NCI-H82 (cell line): ENCODE measurements at places on chromosomes 1 and 21.

DNA sequence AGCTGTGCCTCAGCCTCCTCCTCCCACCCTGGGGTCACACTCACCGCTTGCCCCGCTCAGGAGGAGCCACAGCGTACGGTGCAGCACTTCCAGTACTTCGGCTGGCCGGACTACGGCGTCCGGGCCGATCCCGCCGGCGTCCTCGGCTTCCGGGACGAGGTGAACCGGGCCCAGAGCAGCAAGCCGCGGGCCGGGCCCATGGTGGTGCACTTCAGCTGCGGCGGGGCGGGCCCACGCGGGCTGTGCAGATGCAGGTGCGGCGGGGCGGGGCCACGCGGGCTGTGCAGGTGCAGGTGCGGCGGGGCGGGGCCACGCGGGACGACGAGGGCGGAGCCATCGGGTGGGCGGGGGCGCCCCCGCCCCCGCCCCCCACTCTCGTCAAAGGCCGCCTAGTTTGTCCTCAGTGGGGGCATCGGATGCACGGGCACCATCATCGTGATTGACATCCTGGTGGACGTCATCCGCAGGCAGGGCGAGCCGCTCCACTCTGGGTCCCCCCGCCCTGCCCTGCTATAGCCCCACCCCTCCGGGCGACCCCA lies 5.5 kb downstream of the RNF223 start:
- DNase-seq: no peak

GRCh38 chr1:227773558-227773957 lies 38.3 kb downstream of the SNAP47 start:
- no peak for DNase-seq

DNA sequence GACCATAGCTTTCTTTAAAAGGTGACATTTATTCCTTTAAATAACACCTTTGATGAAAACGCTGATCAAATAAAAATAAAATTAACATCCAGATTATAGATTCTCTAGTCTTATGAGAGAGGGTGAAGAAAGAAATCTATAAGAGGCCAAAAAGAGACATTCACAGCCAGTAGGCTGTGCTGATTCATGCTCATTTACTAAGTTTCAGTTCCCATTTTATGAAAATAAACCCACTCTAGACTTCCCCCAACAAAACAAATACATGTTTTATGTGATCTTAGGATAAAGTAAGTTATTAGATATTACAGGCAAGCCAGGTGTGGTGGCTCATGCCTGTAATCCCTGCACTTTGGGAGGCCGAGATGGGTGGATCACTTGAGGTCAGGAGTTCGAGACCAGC lies 21.1 kb downstream of the ESRRG start:
- DNase-seq: no peak

DNA sequence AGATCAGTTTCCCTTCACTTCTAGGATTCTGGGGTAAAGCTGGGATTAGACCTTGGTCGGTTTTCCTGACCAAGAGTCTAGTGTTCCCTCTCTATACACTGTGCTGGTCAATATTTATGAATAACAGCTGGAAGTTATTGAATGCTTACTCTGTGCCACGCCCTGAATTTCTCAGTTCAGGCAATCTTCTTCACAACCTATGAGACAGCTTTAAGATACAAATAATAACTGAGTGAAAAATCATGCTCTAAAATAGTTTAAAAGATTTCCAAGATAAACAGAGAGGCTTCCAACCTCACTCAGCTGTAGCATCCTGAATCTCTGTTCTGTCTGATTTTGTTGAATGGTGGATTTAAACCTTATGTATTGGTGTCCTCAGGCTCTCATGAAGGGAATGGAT lies 72.2 kb downstream of the GNG12 start:
- no peak for DNase-seq

- no peak for DNase-seq
Observed at GRCh38 chr1:232438476-232438875, 191.5 kb downstream of the SIPA1L2 start.

DNA sequence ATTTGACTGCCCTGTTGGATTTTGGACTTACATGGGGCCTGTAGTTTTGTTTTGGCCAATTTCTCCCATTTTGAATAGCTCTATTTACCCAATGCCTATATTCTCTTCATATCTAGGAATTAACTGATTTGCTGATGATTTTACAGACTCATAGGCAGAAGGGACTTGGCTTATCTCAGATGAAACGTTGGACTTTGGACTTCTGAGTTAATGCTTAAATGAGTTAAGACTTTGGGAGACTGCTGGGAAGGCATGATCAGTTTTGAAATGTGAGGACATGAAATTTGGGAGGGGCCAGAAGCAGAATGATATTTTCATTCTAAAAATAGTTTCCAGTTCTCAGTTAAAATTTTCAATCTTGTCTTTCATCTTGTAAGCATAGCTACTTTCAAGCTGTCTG lies 222.3 kb downstream of the COP1 start:
- DNase-seq: no peak

GRCh38 chr1:236497908-236498307 lies 25.9 kb upstream of the LGALS8 start:
- DNase-seq: no peak

- DNase-seq: no peak
Observed at GRCh38 chr21:35106246-35106835, 57.2 kb upstream of the RUNX1 start.

DNA sequence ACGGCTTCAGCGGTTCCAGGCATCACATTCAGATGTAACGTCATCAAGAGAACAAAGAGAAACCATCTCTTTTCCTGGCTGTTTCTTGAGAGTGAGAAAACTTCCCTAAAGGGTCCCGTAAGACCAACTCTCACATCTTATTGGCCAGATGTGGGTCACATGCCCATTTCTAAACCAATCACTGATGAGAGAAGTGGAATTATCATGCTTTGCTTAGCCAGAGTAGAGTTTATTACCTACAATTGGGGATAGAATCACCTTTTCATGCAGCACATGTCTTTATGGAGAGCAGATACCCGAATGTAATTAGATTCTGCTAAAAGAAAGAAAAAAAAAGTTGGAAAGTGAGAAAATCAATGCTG lies 54.4 kb downstream of the LYPLAL1 start:
- no peak for DNase-seq
